ENCODE measurements at places on chromosomes 1 and 21. TPM values are rescaled to one million over a fixed set of nuclear protein-coding genes. Genes with fewer than 3 reads are reported as not detected.

DNA sequence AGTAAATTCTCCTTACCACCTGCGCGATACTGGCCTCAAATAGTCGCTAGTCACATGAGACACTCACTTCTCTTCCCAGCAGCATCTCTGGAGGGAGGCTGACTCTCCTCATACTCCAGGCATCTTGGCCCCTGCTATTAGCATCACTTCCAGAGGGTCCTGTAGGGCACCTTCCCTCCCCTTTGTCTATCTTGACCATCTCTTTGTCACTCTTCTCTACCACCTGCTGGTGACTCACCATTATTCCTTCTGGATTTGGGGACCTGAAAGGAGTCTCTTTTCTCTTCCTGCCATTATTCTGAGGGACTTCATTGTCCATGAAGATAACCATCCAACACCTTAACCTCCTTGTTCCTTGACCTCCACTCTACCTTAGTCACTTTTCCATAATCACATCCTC lies 31.7 kb upstream of the GPR37L1 start:
- DNase-seq, result no peak

DNA sequence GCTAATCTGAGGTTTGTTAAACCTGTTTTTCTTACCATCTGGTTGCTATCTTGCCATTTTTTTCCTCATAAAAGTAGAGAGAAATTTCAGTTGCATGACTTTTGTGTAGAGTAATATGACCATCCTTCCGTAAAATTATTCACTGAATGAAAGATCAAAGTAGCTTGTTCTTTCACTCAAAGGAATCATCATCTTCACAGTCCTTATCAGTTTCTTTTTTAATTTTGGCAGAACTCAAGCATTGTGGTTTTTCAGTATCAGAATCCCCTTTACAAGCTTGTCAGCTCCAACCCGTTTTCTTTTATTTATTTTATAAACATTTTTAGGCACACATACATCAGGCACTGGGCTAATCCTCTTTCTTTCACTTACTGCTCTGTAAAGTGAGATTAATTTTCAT lies 91.7 kb downstream of the UBE2U start:
- no peak for DNase-seq

PRMT6 gene
- 8.9 TPM for total RNA-seq

GRCh38 chr1:119438761-119439160 lies 23.8 kb downstream of the HSD3B2 start:
- no peak for DNase-seq

- no peak for DNase-seq
Observed at GRCh38 chr1:2540816-2541492, 10.9 kb upstream of the HES5 start.

DNA sequence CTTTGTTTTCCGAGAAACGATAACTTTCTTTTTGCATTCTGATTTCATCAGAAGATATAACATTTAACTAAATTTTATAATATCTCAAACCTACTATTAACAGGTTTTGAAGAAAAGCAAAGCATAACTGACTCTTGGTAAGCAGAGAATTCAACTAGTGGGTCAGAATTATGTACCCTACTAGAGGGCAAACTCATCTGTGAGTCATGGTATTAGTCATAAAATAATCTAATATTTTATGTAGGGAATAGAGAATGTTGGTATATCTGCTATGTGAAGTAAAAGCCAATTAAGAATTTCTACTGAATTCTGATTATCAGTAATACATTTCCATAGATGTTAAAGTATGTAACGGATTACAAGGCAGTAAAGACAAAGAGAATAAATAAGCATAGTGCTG lies 56.8 kb downstream of the USP1 start:
- no peak for DNase-seq

- peak; percentile 85 for DNase-seq
Observed at GRCh38 chr1:161726473-161727255, 5.3 kb downstream of the FCRLB start.

AMPD1 gene
- not detected for total RNA-seq

DNA sequence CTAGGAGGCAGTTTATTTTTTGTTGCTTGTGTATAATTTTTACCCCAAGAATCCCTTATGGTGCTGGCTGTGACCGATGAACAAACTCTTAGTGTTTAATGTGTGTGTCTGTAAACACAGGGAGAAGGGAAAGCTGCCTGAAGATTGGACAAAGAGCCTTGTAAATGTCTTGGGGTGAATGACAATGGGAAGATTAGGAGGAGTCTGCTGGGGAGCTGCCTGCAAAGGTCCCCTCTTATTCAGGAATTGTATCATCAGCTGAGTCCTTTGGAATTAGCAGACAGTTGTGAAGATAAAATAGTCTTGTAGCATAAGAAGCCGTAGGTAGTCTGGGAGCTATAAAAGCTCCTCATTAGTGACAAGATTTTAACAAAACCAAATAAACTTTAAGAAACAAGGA lies 88.4 kb downstream of the RUNX1 start:
- no peak for DNase-seq

DNA sequence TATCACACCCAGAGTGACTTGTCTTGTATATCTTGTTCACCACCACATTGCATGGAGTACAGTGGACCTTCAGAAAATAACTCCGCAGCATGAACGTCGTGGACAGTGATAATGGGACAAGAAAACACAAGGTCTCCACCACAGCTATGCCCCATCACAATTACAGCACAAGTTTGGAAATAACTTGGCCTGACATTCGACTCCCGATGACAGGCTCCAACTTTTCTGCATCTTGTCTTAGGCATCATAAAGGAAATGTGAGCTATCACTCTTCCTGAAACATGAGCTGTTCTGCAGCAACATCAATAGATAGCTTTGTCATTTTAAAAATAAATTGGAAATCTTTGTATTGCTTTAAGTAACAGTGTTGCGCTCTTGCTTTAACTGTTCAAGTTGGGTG lies 2.9 kb downstream of the RRP1B start:
- no peak for DNase-seq

GRCh38 chr1:209191262-209191634 lies 392.3 kb upstream of the CAMK1G start:
- no peak for DNase-seq

GRCh38 chr1:202150602-202151001 lies 6.1 kb upstream of the ARL8A start:
- no peak for DNase-seq

GRCh38 chr1:42165511-42166210 lies 1.1 kb upstream of the GUCA2A start:
- peak; percentile 88 for DNase-seq

GRCh38 chr1:67761730-67762129 lies 71.5 kb downstream of the GNG12 start:
- no peak for DNase-seq

DNA sequence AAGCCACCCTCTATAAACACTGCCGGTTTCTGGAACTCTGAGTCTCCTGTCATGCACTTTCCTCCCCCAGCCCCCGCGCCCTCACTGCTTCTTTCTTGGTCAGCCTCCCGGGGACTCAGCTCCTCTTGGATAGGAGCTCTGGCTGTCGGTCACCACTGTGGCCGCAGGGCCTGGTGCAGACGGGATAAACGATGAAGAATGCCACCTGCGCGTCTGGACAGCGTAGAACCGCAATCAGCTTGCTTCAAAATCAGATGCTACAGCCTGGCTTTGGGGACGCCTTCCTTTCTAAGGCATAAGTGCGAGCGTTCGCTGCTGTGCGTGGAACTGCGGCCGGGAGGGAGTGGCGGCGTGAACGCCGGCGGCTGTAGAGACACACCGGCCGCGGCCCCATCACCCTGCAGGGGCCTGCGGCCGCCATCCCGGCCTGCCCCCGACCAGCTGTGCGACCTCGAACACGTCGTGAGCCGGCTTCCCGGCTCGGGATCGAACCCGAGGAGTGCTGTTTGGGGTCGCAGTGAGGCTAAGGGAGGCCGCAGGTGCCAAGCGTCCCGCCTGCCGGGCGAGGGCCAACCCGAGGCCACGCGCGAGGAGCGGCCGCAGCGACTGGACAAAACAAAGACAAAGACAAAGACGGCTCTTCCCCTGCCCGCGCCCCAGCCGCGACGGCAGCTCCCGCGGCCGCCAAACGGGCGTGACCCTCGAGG lies 688 bp downstream of the PTTG1IP start:
- DNase-seq, result peak; percentile 73

- DNase-seq, result no peak
Observed at GRCh38 chr1:204782118-204782700, 88.5 kb upstream of the NFASC start.

DNA sequence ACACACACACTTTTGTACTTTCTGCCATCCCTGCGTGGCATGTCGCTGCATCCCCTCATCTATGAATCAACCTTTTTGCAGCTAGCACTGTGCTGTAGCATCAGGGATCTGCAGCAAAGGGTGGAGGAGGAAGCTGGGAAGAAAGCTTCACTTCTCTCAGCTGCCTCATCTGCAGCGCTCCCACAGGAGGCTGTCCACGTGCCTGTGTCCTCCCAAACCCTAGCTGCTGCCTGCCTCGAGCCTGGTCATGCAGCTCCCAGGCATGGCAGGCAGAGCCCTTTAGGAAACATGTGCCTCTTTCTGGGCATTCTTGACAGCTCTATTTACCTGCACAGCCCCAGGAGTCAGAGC lies 262.1 kb upstream of the SGIP1 start:
- peak; percentile 68 for DNase-seq

DNA sequence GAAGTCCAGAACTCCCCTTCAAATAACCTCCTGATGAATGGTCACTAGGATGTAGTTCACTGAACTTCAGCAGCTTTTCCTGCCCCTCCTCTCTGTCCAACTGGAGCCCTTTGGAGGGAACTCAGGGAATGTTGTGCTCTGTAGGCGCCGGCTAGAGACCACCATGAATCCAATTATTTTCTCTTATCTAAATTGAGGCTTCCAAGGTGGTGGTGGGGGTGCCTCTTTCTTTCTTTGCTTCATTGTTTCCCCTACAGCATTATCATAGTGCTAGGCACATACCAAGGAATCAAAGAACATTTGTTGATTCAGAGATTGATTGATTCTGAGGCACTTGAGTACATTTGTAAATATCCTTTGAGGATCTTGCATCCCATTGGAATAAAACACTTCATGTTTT lies 426.6 kb upstream of the PLXNA2 start:
- DNase-seq, result no peak

DNA sequence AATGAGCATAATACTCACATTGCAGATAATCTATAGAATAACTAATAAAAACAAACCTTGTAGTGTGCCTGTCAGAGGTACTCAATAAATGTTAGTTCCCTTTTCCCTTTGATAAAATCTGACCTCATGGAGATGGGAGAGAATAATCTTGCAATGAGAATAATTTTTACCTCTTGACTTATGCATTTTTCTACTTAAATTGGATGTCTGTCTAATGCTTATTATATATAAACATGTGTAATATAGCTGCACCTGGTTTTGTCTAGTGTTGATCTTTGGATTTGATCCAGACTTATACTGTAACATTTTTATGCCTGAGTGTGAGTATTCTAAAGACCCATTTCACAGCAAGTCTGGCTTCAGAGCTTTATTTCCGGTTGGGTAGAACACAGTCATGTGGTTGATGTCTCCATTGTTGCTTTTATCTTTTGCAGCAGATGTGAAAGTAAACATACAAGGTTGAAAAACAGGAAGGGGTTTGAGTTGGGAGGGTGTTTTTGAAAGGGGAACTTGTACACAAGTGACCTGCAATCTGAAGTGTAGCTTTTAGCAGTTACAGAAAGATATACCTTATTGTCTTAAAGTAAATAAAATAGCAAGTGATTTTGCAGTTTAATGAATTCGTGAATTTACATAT lies 12.4 kb downstream of the EPB41 start:
- peak; percentile 7 for DNase-seq

GORAB gene
- total RNA-seq, result 21.1 TPM

HSF2BP gene
- total RNA-seq, result 0.49 TPM

CD247 gene
- total RNA-seq, result not detected

DNA sequence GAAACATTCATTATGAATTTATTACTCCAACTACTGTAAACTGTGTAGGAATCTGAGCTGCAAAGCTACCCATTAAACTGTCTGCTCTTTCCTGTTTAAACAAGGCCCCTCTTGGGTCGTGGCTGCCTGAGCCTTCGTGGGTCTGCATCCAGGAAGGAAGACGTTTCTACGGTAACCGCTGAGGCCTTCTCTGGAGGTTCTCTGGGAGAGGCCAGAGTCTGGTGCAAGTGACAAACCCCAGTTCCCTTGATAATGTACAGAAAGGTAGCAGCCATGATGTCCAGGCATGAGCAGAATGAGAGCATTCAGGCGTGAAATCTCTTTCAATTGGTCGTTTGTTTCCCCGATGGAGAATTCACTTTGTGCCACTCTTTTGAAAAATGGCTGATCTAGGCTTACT lies 350.2 kb downstream of the PLPP3 start:
- DNase-seq, result no peak

MANEAL gene
- 5.6 TPM for total RNA-seq

GRCh38 chr21:45551316-45551715 lies 9.1 kb upstream of the SLC19A1 start:
- DNase-seq, result peak; percentile 72

GRCh38 chr1:69898403-69898947 lies 306.9 kb downstream of the LRRC40 start:
- no peak for DNase-seq

Data from RPMI7951 (cell line).